CD4-positive, alpha-beta T cell treated with Interleukin-15 for 4 hours (primary cell): ENCODE measurements at places on chromosomes 2 and 18.
A peak's percentile ranks its signal among the peaks of the same experiment; 100 is the strongest.

GRCh38 chr2:127621981-127622431, 23.9 kb upstream of the GPR17 start:
- DNase-seq, result no peak

GRCh38 chr18:74856434-74856833, 258.8 kb downstream of the ZNF407 start:
- DNase-seq, result no peak

DNA sequence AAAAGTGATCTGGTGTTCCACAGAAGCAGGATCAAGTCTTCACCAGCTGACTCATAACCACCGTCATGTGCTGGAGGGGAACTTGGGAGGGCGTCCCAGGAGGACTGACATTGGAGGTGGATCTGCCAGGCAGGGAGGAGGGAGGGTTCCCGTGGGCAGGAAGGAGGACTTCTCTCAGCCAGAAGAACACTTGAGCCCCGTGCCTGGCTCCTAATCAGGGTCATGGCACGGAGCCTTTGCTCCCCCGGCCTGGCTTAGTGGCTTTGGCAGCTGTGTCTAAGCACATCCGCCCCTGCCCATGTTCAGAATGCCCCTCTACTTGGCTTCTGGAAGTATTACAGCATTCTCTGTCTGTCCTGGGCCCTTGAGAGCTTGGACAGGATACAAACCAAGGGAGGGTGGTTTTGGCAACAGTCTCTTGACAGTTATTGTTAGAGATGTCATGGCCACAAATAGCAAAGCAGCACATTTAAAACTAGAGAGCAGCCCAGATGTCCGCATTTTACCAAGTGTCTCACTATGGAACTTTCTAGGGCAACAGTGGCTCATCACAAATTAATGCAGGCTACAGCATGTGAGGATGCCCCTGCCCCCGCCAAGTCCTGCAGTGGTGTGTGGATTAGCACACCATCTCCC, 11.5 kb downstream of the PPP1R7 start:
- no peak for DNase-seq

GRCh38 chr2:229900012-229900411, 21.8 kb downstream of the TRIP12 start:
- DNase-seq, result no peak

- DNase-seq, result peak; percentile 58
Observed at GRCh38 chr18:9516437-9517064, 41.2 kb downstream of the RALBP1 start.

DNA sequence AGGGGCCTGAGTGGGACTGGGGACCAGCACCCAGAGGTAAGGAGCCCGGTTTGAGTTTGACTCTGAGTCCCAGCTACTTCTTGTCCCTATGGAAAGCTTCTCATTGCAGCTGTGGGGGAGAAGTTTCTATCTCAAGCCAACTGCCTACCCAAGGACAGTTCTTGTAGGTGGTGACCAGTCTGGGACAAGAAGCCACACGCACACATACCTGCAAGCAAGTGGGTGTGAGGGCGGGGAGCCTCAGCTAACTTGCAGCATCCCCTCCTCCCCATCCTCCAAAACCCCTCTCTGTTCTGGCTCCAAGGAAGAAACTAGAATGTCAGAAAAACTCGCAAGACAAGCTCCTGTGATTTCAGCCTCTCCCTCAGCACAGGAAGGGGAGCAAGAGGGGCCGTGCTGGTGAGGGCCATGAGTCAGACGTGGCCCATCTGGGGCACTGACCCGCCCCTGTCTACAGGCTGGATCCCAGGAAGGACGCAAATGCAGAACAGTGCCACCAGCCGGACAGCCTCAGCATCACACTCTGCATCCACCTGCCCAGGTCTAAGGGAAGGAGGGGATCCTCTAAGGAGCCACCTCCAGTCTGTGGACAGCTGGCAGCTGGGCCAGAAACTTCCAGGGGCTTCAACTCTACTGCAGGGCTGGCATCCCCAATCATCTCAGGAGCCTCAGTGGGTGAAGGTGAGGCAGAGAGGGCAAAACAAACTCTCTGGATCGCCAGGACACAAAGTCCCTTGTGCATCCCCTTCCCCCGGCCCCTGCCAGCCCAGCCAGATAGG, 103.4 kb downstream of the TNS1 start:
- no peak for DNase-seq

- DNase-seq, result no peak
Observed at GRCh38 chr2:124919296-124919695, 894.2 kb downstream of the CNTNAP5 start.

GRCh38 chr2:110124038-110124825, 8.6 kb upstream of the MALL start:
- no peak for DNase-seq

DNA sequence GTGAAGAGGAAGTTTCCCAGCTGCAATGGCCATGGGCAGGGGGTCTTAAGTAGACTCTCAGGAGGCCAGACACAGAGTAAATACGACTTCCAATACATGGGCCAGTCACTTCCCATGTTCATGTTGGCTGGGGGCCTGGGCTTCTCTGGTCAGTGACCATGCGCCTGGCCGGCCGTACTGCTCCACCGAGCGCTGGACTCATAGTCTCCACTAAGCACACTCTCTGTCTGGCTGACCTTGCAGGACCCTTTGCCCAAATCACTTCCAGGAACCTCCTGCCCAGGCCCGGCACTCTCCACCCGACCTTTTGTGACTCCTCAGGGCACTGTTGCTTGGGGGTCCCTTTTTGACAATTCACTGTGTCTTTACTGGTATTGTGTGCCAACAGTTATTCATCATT, 69.3 kb downstream of the SOWAHC start:
- DNase-seq, result no peak

DNA sequence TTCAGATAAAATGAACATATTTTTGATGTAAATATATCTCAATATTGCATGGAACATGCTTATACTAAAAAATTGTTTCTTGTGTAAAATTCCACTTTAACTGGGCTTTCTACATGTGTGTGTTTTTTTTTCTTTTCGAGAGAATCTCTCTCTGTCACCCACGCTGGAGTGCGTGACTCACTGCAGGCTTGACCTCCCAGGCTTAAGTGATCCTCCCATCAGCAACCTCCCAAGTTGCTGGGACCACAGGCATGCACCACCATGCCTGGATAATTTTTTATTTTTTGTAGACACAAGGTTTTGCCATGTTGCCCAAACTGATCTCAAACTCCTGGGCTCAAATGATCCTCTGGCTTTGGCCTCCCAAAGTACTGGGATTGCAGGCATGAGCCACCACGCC, 254.6 kb downstream of the LOXHD1 start:
- DNase-seq, result no peak

- DNase-seq, result no peak
Observed at GRCh38 chr18:9796935-9797549, 88.7 kb upstream of the TXNDC2 start.

- DNase-seq, result no peak
Observed at GRCh38 chr2:151361674-151362370, 4.4 kb downstream of the TNFAIP6 start.

GRCh38 chr18:35566019-35566418, 15.5 kb upstream of the GALNT1 start:
- DNase-seq, result no peak

- DNase-seq, result no peak
Observed at GRCh38 chr2:107215401-107216350, 329.7 kb upstream of the ST6GAL2 start.

DNA sequence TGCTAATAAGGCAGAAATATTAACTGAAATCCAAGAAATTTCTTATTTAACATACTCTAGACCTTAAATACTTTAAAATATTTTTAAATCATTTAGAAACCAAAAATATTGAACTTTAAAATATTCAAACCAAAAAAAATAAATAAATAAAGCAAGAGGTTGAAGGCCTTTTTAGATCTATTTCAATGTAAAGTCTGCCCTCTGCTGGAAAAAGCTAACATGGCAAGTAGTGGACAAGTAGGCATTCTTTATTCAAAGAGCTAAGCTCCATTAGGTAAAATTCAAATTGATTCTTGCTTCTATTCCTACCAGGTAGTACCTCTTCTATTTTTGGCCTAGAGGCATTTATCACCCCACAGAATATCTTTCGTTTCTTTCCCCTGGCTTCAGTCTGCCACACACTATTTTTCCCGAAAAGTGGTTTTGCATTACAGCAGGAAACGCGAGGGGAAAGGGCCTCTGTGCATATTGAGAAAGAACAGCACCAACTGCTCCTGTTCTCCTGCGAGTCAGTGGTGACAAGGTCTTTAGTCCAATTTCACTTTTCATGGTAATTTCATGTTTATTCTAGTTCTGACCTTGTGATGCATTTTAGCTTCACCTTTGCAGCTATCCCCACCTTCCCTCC, 20.4 kb downstream of the IFIH1 start:
- DNase-seq, result peak; percentile 78

GRCh38 chr2:16149349-16150243, 209.2 kb downstream of the MYCN start:
- no peak for DNase-seq

- DNase-seq, result peak; percentile 76
Observed at GRCh38 chr2:3423492-3424170, 44.1 kb downstream of the TRAPPC12 start.

GRCh38 chr2:44139741-44140140, 28.9 kb upstream of the PPM1B start:
- DNase-seq, result no peak
